GM23248 (cell line): ENCODE measurements at places on chromosomes 7 and 10. TPM values are rescaled to one million over a fixed set of nuclear protein-coding genes. Genes with fewer than 3 reads are reported as not detected.

DNA sequence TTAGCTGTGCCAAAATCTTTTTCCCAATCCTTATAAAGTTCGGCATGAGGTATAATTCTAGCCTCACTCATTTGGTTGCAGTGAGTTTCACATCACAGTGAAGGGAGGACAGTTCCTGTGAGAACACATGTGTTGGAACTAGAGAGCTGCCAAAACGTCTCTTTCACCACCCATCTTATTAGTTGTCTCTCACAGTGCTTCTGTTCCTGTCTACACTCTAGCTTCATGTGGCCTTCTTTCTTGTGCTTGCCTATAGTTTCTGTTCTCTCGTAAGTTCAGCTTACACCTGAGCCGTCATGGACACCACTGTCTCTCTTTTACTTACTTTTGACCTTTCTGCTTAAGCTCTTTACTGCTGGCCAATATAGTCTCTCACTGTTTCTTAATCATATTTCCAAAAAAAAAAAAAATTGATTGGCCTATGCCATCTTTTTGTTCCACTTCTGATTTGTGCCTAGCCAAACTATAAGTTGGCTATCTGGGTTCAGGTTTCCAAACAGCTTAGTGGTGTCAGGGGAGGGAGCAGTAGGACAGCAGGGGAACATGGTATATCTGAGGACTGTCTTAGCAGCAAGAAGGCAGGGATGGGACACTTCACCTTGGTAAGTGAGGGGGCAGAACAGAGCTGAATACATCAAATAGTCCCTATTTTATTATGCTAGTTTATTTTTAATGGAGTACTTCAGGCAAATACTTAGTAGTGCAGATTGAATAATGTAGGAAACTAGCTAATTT is 38.0 kb downstream of the ZNRF2 start:
- H3K27ac ChIP-seq, result peak overlapping the region; percentile 38
- H3K36me3 ChIP-seq, result no peaks in the 10 kb centered on the region
- peak overlapping the region; percentile 74 for H3K4me3 ChIP-seq
- DNase-seq, result peak; percentile 69
- H3K27me3 ChIP-seq, result no peaks in the 10 kb centered on the region

DNA sequence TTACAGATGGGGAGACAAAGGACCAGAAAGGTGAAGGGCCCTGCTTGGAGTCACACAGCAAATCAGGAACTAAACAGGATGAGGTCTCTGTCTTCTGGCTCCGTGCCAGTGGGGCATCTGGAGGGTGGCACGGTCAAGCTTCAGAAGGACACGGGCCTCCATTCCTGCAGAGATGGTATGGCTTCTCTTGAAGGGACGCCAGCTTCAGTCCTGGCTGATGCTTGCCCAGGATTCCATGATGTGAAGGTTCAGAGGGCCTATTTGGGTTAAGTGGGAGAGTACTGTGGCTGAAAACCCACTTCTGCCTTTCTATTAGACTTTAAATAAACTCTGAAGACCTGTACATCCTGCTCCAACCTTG is 6.1 kb downstream of the RAMP3 start:
- no peaks in the 10 kb centered on the region for H3K36me3 ChIP-seq
- H3K27ac ChIP-seq, result no peak overlapping the region
- no peaks in the 10 kb centered on the region for H3K4me1 ChIP-seq
- peaks cover 14% of the 10 kb centered on the region for H3K27me3 ChIP-seq
- no peak overlapping the region for H3K4me3 ChIP-seq
- no peak for DNase-seq

DNA sequence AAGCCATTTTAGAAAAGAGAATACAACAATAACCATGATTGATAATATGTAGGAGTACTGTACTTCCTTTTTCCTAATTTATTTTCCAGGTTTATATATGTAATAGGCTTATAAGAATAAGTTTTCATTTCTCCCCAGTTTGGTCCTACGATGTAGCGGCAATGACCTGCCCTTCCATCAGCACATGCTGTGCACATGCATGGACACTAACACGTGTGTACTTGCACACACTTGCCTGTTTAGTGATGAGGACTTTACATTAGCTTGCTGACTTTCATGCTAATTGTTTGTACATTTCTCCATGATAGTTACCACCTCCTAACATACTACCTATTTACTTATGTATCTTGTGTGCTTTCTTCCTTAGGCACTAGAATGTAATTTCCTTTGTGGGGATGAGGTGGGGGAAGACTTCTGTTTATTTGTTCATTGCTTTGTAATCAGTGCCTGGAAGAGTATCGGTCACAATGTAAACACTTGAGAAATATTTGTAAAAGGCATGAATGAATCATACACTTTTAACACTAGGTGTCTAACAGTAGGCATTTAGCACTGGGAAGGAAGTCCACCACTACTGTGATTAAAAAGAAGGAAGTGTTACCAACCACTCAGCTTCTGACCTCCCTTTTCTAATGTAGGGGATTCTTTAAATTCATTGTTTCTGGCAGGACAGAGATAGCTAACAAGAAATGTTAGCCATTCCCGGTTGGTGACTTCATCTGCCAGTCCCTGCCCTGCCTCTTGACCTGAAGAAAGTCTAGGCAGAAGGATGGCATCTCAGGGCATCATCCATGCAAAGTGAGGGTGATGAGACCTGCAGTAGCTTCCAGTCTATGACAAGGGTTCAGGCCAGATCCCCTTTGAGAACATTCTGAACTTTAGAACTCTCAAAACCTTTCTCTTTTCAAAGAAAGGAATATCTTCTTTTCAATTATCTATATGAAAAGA is 120.2 kb upstream of the RAB18 start:
- no peaks in the 10 kb centered on the region for H3K36me3 ChIP-seq
- peak; percentile 30 for DNase-seq
- H3K27me3 ChIP-seq, result no peaks in the 10 kb centered on the region
- 0 out of 2 replicates have a peak, but pooled peaks cover 9% of the 10 kb centered on the region for H3K4me1 ChIP-seq
- no peak overlapping the region for H3K27ac ChIP-seq
- no peak overlapping the region for H3K4me3 ChIP-seq

DNA sequence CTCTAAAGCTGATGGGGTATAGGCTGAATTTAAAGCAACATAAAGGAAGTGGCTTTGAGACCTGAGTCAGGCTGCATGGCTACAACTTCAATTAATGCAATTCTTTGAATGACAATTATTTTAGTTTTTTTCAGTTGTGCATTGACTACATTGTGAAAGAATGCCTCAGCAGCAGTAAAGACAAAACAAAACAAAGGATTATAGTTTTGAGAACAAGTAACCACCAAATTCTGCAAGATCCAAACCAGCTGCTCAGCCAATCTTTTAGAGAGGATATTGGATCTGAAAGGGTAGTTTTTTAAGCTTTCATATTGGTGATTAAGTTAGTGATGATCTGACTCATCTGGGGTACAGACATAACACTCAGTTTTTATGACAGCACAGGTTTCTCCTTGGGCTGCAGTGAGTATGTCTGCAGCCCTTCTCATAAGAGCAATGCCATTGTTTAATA is 40.6 kb upstream of the ABCA13 start:
- no peaks in the 10 kb centered on the region for H3K27me3 ChIP-seq
- H3K27ac ChIP-seq, result no peak overlapping the region
- H3K36me3 ChIP-seq, result no peaks in the 10 kb centered on the region
- H3K4me1 ChIP-seq, result peaks cover 8% of the 10 kb centered on the region; the same call in 1 of the 2 replicates
- no peak overlapping the region for H3K4me3 ChIP-seq

DNA sequence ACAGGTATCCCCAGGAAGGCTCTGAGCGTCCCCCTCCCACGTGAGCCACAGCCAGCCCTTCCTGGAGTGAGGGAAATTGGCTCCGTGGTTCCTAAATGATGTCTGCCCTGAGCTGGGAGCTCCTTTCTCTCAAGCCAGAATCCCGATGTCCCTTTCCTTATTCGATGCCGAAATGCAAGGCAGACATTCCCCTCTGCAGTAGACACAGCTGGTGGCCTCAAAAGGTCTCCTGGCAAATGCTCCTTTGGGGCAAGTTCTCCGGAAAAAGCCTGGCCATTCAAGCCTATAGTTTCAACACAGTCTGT is 98.9 kb downstream of the HIP1 start:
- H3K27me3 ChIP-seq, result no peaks in the 10 kb centered on the region
- peak overlapping the region; percentile 82 for H3K4me3 ChIP-seq
- H3K36me3 ChIP-seq, result no peaks in the 10 kb centered on the region
- no peak overlapping the region for H3K27ac ChIP-seq
- DNase-seq, result peak; percentile 35

GRCh38 chr10:130745251-130745650 is 566.3 kb downstream of the TCERG1L start:
- no peaks in the 10 kb centered on the region for H3K27me3 ChIP-seq
- DNase-seq, result no peak
- no peak overlapping the region for H3K27ac ChIP-seq
- no peaks in the 10 kb centered on the region for H3K36me3 ChIP-seq
- no peaks in the 10 kb centered on the region for H3K4me1 ChIP-seq

GRCh38 chr7:81218480-81219106 is 299.7 kb upstream of the SEMA3C start:
- H3K4me3 ChIP-seq, result no peak overlapping the region
- H3K36me3 ChIP-seq, result no peaks in the 10 kb centered on the region
- H3K4me1 ChIP-seq, result no peaks in the 10 kb centered on the region
- DNase-seq, result no peak

DNA sequence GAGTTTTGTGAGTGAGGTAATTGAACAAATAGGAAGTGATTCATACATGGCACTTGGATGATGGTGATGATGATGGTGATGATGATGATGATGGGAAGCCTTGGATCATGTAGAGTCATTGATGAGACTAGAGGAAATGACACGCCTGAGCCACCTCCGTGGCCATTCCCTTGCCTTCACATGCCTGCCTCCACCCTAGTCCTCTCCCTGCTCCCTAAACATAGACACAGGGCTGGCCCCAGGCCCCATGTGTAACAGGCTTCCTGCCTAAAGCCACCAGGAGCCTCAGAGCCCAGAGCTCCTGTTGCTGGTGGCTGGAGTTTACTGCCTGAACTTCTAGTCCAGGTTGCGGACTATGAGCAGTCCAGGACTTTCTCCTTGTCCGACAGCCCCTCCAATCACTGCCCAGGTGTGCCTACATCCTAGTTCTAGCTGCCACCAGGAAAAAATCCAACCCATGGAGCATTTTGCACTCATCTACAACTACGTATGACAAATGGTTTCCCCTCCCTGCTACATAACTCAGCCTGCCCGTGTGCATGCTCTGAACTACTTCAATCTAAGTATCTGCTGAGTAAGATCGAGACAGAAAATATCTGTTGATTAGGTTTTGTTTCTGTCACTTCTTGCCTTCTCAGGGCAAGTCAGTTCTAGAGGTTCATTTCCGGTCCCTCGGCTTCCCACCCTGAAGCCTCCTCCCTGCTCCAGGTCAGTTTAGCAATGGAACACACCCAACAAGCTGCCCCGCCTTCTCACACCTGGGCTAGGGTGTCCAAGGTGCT is 35.5 kb upstream of the KDM7A start:
- H3K4me3 ChIP-seq, result no peak overlapping the region
- H3K4me1 ChIP-seq, result peaks cover 19% of the 10 kb centered on the region
- no peak overlapping the region for H3K27ac ChIP-seq
- no peaks in the 10 kb centered on the region for H3K36me3 ChIP-seq
- peak; percentile 65 for DNase-seq
- no peaks in the 10 kb centered on the region for H3K27me3 ChIP-seq

- H3K36me3 ChIP-seq, result no peaks in the 10 kb centered on the region
- H3K4me1 ChIP-seq, result no peaks in the 10 kb centered on the region
- H3K4me3 ChIP-seq, result no peak overlapping the region
Observed at GRCh38 chr7:29449569-29450260, 113.9 kb upstream of the PRR15 start.

- no peaks in the 10 kb centered on the region for H3K27me3 ChIP-seq
Observed at GRCh38 chr7:129606803-129607202, 4.7 kb upstream of the NRF1 start.

- peak overlapping the region; percentile 49 for H3K4me3 ChIP-seq
- peak; percentile 65 for DNase-seq
- no peaks in the 10 kb centered on the region for H3K27me3 ChIP-seq
- H3K4me1 ChIP-seq, result peaks cover 29% of the 10 kb centered on the region
Observed at GRCh38 chr7:7696458-7697119, 21.8 kb downstream of the RPA3 start.

DNA sequence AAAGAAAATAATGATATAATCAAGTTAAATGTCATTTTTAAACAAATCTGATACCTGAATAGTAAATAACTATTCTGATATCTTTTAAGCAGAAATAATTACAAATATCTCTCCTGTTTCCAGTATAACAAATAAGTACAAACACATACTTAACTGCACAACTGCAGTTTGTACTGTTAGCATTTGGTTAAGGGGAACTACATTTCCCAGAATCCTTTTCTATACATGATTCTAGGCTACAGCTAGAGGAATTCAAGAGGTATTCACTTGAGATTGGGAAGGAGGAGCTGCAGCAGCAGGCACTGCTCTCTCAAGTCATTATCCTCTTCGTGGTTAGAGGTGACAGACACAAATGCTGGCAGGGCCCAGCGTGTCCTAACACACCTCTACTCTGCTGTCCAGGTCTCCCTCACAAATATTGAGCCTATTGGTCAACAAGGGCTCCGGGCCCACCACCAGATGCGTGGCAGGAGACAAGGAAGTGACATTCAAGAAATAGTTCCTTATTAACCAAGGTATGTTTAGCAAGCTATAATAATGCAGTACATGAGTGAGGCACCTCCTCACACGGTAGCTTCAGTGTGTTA is 255.1 kb upstream of the MKLN1 start:
- H3K27me3 ChIP-seq, result no peaks in the 10 kb centered on the region
- peak overlapping the region; percentile 78 for H3K27ac ChIP-seq
- peak; percentile 56 for DNase-seq
- H3K36me3 ChIP-seq, result 0 out of 2 replicates have a peak, but pooled peaks cover 5% of the 10 kb centered on the region
- H3K4me3 ChIP-seq, result peak overlapping the region; percentile 51

DNA sequence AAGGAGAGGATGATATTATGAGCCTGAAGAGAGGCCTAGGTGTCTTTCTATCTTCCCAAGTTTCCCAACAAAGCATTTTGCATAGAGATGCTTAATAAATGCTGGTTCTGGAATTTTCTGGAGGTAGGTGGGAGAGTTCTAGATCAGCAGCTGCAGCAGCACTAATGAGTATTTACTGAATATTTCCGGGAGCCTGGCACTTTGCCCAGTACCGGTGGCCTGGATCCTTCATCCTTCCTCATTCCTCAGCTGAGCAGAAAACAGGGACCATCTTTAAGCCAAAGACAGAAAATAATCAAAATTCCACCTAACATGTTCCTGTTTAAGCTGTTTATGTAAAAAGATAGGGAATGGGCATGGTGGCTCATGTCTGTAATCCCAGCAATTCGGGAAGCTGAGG is 813.2 kb upstream of the AUTS2 start:
- DNase-seq, result no peak
- H3K4me3 ChIP-seq, result no peak overlapping the region
- no peak overlapping the region for H3K27ac ChIP-seq
- no peaks in the 10 kb centered on the region for H3K4me1 ChIP-seq

GRCh38 chr7:80540836-80541235 is 29.0 kb upstream of the GNAT3 start:
- H3K36me3 ChIP-seq, result no peaks in the 10 kb centered on the region
- H3K27me3 ChIP-seq, result no peaks in the 10 kb centered on the region

KCNH2 gene
- total RNA-seq, result not detected in 2 replicates

TAS2R4 gene
- total RNA-seq, result 0.32 and 0.51 TPM in 2 replicates

MYL7 gene
- not detected in 2 replicates for total RNA-seq

EPO gene
- total RNA-seq, result not detected in 2 replicates

SEPHS1 gene
- 34.0 and 35.0 TPM in 2 replicates for total RNA-seq

EPHA1 gene
- not detected in 2 replicates for total RNA-seq

ZNF467 gene
- total RNA-seq, result not detected in 2 replicates

KLF14 gene
- total RNA-seq, result 0.11 TPM in 1 of 2 replicates, not detected in the other
